ENCODE measurements at places on chromosomes 6 and 20. TPM values are rescaled to one million over a fixed set of nuclear protein-coding genes. Genes with fewer than 3 reads are reported as not detected.

- DNase-seq: no peak
Observed at GRCh38 chr6:52929321-52930164, 20.0 kb upstream of the GSTA3 start.

DNA sequence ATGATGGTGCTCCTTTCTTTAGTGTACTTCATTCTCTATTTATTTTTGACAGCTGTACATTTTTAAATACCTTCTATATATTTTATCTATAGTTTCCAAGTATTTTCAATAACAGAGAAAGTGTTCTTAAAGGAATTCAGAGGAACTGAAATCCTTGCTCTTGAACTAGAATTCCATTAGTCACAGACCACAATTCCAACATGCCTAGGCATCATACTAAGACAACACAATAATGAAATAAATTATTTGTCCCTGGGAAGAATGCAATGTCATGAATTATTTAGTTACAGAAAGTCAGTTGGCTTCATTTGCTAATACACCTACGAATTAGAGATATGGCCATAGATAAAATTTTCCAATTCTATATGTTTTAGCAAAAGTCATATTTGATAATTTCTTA is 671.2 kb downstream of the EPHA7 start:
- DNase-seq: no peak

- no peak for DNase-seq
Observed at GRCh38 chr20:35176132-35176531, 4.3 kb downstream of the PROCR start.

DNA sequence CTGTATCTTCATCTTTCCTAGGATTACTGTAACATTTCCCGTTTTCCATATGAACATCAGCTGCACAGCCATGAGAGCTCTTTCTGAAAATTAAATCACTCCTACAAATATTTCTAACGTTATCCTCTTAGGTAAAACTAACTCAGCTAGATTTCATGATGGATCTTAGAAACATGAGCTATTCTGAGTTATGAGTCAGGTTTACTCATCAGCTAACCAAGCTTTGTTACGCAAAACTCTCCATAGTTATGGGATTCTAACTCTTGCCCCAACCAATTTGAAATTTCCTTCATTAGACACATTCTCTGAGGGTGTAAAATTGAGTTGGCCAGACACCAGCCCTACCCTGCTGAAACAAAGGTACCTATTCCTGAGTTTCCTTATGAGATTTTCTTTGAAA is 14.0 kb downstream of the DEFB110 start:
- DNase-seq: no peak

The LAMP5 gene
- total RNA-seq: 3.3 TPM

The SLC32A1 gene
- not detected for total RNA-seq

The ADAM33 gene
- total RNA-seq: 8.2 TPM

The LAMA4 gene
- total RNA-seq: 3.8 TPM

The RIMS4 gene
- 3.6 TPM for total RNA-seq
